GM12891 (cell line): ENCODE measurements at places on chromosomes 3 and 15.

- DNase-seq = no peak
These were observed 43.4 kb downstream of the PXYLP1 start for GRCh38 chr3:141275032-141275422.

- DNase-seq = no peak
These were observed 1639.5 kb downstream of the SI start for GRCh38 chr3:163438760-163439159.

GRCh38 chr15:33201491-33202231 lies 7.1 kb upstream of the FMN1 start:
- DNase-seq = peak; percentile 30

GRCh38 chr3:8359133-8359532 lies 142.5 kb upstream of the LMCD1 start:
- no peak for DNase-seq

DNA sequence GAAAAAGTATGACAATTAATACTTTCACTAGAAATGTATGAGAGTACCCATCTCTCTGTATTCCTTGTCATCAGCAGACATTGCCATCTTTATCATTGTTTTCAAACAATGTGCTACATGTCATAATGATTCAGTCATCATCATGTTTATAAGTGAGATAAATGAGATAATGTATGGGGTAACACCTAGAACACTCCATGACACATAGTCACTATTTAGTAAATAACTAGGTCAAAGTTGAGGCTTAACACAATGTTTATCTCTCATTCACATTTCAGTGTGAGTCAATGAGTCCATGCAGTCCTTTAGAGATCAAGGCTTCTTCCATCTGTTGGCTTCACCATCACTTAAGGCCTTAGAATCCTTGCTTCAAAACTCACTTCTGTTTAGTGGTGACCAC lies 70.0 kb downstream of the NLGN1 start:
- no peak for DNase-seq

DNA sequence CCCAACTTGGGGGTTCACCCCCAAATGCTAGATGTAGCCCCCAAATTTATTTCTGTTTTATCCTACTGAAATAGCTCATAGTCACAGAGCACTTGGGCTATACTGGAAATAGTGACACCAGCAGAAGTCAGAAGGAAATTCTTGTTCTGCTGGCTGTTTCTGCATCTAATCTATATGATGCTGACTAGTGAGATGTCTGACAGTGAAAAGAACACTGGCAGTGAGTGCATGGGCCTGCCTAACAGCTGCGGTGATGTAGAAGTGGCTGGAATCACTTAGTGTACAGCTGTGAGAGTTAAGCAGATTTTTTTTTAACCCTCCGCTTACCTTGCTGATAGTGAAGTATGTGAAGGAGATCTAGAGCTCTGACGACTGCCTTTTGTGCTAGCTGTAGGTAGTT lies 14.0 kb downstream of the TTC14 start:
- DNase-seq = no peak

GRCh38 chr15:76799760-76800159 lies 105.4 kb downstream of the SCAPER start:
- no peak for DNase-seq

DNA sequence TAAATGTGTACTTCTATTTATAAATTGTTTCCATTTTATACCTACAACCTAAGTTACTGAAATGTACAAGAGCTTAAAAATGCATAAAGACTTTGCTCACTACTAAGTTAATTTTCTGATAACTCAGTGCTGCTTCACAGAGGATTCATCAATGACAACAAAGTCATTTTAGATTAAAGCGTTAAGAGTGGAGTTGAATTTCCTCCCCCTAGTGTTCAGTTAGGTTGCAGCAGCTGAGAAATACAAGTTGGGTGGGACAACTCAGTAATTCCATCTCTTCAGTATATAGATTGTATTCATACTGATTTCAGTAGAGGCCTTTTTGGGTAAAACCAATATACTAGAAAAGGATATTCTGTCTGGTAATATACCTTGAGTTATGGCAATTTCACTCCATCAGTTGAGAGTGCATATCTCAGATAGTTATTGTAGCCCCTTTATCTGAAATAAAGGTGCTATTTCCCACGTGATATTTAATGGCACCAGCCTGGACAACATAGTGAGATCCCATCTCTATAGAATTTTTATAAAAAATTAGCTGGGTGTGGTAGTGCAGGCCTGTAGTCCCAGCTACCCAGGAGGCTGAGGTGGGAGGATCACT lies 6.9 kb upstream of the RPL35A start:
- DNase-seq = peak; percentile 32

GRCh38 chr3:45571969-45572368 lies 22.6 kb upstream of the LIMD1 start:
- no peak for DNase-seq

DNA sequence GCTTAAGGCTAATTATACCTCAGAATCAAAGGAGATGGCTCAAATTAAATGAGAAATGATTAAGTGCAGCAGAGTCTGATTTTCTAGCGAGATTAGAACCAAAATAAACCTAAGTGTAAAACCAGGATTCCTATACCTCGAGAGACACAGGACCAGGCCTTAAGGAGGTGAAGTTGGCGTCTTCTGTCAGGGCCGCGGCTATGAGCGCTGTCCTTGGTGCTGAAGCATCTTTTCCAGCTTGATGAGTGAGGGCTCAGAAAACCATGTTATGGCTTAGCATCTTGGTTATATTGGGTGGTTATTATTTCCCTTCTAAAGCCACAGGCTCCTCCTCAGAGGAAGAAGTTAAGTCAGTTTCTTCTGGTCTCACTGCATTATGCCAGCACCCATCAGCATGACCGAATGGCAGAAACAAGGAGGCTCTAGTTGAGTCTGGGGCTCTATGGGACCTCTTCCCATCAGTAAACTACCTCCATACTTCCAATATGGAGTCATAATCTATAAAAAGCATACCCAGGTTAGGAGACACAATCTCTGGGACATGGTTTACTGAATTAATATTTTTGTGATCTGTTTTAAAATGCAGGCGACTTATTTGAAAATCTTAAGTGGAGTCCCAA lies 120.1 kb upstream of the NMNAT3 start:
- no peak for DNase-seq

- DNase-seq = no peak
These were observed 176.1 kb downstream of the NEK10 start for GRCh38 chr3:27193056-27193455.

- no peak for DNase-seq
These were observed 143.4 kb upstream of the TSC22D2 start for GRCh38 chr3:150264561-150265279.

DNA sequence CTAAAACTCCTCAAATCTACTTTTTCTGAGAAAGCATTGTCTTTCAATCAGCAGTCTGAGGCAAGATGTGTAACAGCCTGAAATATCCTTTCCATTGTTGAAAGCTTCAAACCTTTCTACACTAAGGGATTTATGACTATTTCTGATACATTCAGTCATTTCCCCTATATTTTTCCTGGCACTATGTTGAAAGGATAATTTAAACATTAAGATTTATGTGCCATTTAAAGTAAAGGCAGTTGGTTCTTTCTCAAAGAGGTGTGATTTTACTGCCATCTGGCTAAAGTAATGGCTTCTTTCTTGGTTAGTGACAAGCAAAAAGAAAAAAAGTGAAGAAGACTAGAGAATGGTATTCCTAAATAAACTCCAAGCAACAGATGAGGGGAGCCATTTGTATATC lies 249.6 kb upstream of the COL8A1 start:
- no peak for DNase-seq

DNA sequence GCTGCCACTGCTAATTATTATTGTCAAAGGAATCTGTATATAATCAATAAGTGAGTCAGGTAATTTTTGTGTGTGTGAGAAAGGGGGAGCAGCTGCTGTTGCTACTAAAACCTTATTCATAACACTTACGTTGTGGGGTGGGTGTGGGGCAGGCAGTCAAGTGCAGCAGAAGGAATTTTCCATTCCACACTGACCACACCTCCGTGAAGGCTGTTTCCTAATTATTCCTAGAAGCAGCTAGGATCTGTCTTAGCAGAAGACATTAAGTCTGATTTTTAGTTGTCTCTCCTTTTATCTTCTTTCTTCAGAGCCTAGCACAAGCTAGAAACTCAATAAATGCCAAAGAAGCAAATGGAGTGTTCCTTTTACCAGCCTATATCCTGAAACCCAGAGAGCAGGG lies 4.0 kb upstream of the U2SURP start:
- DNase-seq = no peak

GRCh38 chr15:35118960-35119359 lies 33.9 kb upstream of the NANOGP8 start:
- no peak for DNase-seq

DNA sequence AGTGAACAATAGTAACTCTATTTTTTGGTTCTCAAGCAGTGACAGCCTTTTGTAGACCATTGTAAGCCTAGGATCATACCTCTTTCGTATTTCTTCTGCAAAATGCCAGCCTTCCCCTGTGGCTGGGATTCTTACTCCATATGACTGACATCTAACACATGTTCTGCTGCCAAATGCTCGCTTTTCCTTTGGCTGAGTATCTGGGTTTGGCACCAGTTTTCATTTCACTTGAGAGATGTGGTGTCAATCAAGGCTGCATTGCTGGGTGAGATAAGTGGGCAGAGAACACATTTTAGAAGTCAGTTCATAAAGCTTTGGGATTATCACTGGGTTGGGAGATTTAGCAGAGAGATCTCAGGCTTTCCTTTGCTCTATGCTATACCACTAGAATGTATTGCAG lies 514.7 kb upstream of the SGO1 start:
- DNase-seq = no peak

DNA sequence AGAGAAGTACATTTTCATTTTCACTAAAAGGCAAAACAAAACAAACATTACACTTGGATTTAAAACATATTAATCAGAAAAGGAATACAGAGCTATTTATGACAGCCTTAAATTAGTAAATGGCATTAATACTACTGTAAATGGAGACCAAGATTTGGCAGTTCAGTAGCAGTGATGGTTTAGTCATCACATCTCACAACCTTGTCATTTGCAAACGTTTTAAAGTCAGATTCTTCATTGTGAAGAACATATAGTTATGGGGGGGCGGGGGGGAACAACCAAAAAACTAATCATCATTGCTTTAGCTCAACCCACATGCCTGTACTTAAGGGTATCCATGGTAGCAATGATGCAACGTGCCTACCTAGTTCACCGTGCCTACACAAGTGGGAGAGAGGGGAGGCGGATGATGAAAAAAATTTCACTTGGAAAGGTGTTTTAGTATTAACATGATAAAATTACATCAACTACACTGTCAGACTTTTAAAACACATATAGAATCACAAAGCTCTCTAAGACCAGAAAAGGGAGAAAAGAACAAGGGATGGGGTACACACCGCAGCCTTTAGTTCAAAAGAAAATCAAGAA lies 40.1 kb downstream of the DLG1 start:
- DNase-seq = no peak

DNA sequence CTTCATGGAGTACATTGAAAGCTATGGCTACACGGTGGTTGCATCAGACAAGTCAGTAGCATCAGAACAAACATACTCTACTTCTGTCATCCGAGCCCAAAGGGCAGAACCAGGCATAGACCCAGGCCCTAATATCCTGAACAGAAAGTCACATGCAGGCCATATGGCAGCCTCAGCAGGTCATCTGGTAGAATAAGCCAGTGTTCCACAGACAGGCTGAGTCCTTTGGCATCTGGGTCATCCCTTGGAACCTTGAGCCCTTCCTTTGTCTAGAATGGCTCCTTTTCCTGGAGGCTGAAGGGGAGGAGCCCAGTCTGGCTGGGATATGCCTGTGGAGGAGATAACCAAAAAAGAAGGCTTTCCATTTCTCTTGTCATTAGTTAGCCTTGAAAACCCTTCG lies 29.2 kb downstream of the SEMA6D start:
- DNase-seq = no peak

- no peak for DNase-seq
These were observed 54.7 kb upstream of the SMAD6 start for GRCh38 chr15:66647358-66647757.

GRCh38 chr3:3771567-3771966 lies 27.7 kb upstream of the LRRN1 start:
- no peak for DNase-seq

DNA sequence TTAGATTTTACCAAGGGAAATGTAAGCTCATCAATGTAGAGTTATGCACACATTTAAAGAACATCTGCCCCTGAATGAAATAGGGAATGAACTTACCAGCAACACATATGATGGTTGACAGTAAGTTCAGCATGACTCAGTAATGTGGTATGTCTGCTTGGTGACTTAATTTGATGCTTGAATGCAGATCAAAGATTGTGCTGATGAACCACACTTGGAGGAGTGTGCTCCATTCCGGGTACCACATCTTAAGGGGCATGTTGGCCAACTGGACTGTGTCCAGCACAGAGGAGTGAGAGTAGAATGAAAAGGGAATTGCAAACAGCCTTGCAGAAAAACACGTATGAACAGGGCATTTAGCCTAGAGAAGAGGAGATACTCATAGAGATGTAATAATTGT lies 171.0 kb upstream of the RARB start:
- DNase-seq = no peak

GRCh38 chr3:172648747-172649146 lies 62.1 kb downstream of the NCEH1 start:
- no peak for DNase-seq

GRCh38 chr3:150765949-150766720 lies 3.2 kb upstream of the SIAH2 start:
- no peak for DNase-seq

DNA sequence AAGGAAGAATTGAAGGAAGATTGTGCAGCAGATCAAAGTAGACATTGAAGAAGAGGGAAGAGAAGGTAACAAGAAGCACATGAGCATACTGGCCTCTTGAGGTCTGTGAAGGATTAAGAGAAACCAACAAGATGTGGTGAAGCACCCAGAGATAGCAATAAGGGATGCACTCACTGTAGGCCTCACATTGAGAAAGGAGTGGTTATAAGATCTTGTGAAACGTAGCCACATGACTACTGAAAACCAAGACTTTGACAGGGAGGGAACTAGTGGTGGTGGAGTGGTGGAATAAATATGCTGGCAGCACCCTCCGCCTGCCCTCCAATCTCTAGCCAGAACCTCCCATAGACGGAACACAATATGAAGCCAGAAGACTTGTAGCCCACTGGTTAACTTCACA lies 651.2 kb downstream of the DIPK2A start:
- no peak for DNase-seq

GRCh38 chr3:120471643-120472042 lies 20.9 kb upstream of the FSTL1 start:
- no peak for DNase-seq
